ENCODE measurements at places on chromosomes 1 and 21.

DNA sequence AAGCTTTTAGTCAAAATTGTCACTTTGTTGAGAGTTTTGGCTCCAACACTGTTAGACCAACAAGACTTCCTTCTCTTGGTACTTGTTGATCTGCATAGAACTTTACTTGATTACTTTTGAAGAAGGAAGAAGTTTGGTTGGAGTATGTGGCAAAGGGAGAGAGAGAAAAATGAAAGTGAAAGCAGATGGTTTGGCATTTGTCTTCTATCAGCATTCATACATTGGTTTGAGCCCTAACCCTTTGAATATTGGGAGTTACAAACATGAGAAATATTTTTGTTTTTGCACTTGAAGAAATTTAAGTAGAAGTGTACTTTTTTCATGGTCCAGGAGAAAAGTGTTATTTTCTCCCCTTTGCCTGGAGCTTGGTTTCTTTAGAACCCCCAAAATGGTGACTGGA lies 169.8 kb downstream of the ADGRL4 start:
- DNase-seq: no peak

DNA sequence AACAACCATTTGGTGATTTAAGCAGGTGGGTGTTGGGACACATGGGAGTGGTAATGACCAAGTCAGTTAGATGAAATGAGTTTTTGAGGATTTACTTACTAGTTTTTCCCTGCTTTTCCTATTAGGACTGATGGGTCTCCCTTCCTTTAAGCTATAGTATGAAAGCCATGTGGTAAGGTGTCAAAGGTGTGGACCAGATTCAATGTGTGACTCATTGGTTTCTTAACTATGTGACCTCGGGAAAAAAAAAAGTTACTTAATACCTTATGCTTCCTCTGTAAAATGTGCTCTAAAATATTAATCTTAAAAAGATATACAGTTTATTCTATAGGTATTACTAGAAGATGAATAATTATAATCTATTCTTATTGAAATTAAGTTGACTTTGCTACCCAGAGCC lies 93.7 kb downstream of the DUSP10 start:
- DNase-seq: no peak

- no peak for DNase-seq
Observed at GRCh38 chr1:228828151-228828550, 92.9 kb downstream of the RHOU start.

- DNase-seq: no peak
Observed at GRCh38 chr1:3911981-3912808, 12.1 kb upstream of the C1orf174 start.

GRCh38 chr1:153375511-153375910 lies at the start of gene S100A12:
Gene S100A12 (minus strand): TSS chr1:153375621. CDS start chr1:153374592, 1,029 bp downstream.
- DNase-seq: no peak

DNA sequence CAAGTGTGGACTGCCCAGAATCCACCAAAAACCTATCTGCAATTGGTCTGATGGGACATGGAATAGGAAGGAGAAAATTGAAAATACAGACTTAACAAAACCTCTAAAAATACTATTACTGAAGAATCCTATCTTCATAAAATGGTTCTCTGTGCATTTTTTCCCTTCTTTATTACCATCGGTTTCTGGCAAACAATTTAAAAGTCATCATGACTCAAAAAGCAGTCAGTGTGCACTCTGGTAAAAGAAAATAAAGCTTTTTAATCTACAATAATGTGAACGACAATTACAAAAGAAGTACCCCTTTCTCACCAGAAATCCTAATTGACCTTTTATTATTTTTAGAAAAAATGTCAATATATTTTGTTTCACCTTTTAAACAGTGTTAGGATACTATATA lies 186.3 kb downstream of the TPR start:
- DNase-seq: no peak

GRCh38 chr1:170959385-170959784 lies 24.1 kb downstream of the MROH9 start:
- DNase-seq: no peak

- DNase-seq: no peak
Observed at GRCh38 chr1:87863317-87863716, 534.6 kb downstream of the LMO4 start.

GRCh38 chr1:40413527-40414252 lies 36.6 kb upstream of the ZFP69B start:
- DNase-seq: no peak

DNA sequence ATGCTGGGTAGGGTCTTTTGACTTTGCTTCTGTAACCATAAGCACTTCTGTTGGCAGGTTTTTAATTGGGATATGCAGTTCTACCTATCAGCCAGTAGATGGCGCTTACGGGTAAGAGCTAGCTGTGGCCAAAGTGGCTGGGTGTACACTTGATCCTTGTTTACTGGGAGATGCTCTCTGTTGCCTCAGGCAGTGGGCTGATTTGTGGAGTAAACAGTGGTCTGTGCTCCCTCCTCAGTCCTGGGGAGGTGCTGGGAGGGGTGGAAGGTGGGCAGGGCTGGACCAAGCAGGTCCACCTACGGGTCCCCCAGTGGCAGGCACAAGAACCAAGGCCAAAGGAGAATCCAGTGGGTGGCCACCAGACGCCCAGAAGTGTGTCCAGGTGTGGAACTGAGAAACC lies 43.4 kb downstream of the RALGPS2 start:
- peak; percentile 23 for DNase-seq

DNA sequence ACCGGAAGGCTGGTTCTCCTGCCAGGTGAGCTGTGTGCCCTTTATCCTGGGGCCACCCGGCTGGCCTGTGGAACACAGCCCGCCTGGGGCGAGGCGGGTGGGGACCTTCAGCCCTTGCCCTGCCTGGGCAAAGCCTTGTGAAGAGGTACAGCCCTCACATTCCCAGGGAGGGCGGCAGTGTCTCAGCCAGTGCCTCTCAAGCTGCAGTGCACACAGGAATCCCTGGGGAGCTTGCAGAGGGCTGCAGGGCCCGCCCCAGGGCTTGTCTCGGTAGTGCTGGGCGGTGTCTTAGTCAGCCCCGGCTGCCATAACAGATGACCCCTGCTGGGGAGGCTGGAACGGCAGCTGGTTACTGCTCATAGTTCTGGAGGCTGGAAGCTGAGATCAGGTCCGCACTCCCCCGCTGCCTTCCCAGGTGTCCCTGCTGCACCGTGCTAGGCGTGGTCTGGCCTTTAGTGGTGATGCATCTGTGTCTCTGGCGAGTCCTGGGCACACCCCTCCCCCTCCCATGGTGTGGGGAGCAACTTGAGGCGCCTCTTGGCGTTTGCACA lies 12.6 kb downstream of the DFFB start:
- no peak for DNase-seq

GRCh38 chr21:39037807-39038405 lies 145.3 kb downstream of the PSMG1 start:
- DNase-seq: no peak

DNA sequence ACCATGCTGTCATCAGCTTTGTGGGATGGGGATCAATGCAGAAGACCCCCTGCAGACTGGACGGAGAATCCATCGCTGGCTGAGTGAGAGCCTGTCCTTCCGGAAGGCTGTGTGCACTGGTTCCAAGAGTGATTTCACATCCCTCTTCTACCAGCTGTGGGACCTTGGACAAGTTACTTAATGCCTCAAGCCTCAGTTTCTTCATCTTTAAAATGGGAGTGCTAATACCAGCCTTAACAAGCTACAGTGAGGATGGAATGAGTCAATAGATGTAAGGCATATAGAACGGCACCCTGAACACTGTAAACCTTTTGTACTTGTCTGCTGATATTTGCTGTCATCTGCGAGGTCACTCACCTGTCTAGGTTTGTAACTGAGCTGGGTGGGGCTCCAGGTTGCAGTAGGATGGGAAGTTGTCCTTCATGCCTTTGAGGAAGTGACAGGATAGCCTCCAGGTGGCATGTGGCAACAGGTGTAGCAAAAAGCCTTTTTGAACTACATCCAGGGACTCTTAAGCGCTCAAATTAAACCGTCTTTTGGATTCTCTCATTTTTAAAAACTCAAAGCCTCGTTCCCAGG lies 27.5 kb downstream of the TMEM51 start:
- no peak for DNase-seq

- no peak for DNase-seq
Observed at GRCh38 chr1:34188985-34189384, 12.3 kb downstream of the C1orf94 start.

DNA sequence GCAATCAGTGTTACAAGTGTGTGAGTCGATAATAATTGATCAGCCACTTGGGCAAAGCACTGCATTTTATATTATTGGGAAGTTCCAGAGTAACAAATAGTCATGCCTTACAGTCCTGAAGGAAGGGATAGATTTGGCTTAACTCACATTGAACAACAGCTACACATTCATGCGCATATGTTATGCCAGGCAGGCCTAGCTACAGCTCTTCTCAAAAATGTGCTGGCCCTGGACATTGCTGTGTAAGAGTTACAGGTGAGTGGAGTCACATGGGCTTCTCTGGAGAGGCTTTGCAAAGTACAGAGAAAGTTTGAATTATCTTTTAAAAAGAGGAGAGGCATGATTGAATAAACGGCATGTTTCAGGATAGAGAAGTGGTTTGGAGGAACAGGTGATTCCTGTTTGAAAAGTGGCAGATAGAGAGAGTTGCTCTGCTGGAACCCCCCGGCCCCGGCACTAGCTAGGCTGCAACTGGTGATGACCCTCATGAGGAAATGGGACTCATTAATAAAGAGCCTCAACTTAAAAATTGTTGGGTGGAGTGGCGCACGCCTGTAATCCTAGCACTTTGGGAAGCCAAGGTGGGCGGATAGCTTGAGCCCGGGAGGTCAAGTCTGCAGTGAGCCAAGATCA lies 200.6 kb downstream of the CRB1 start:
- DNase-seq: no peak

DNA sequence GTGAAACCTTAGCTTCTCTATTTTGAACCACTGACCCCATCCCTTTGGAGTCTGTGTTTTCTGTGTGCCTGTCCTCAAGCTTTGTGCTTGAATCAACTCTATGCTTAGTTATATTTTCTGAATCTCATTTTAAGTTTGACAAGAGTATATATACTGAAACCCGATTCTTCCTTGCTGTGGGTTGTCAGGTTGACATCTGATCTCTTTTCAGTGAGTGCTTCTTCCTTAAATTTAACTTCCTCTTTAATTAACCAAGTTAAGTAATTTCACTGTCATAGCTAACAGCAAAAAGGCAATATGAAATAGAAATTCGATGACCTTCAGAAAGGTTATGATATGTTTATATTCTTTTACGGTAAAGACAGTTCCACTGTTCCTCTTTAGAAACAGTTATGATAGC lies 69.4 kb downstream of the C1orf21 start:
- no peak for DNase-seq

All from iPS DF 19.7 (cell line).